ENCODE measurements at places on chromosomes 11 and 22.

DNA sequence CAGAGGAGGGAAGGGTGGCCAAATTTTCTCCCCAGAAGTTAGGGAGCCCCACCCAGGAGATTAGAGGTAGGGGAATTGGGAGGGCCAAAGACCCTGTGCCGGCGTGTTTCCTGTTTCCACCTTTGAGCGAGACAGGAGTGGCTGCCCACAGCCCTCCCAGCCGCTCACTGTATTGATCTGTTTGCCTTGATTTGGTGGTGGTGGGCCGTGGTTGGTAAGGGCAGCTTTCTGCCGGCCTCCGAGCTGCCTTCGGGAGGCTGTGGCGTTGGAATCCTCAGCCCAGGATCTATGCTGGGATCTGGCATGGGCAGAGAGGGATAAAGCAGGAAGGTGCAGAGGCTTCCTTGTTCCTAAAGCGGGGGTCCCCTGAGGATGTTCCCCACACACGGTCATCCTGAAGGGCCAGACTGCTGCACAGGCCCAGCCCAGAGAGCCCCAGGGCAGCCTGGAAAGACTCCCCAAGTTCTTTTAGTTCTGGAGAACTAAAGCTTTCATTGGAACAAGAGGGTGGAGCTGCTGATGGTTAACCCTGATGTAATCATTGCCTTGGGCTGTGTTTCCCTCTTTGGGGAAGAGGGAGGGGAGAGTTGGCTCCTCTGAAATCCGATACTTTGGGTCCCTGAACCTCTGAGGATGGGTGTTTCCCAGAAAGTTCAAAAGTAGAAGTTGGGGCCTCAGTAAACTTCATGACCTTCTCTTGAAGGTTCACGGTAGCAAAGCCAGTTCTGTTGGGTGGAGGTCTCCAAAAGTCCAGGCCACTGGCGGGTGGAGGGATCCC, 7.2 kb downstream of the FAM83F start:
- ATAC-seq: no peak

GRCh38 chr11:28739489-28740280, 631.5 kb downstream of the METTL15 start:
- ATAC-seq: no peak

GRCh38 chr11:119026970-119027369, 3.7 kb downstream of the SLC37A4 start:
- no peak for ATAC-seq

- no peak for ATAC-seq
These were observed 3.2 kb upstream of the CST6 start for GRCh38 chr11:66008468-66009101.

GRCh38 chr11:14637868-14638409, 5.7 kb upstream of the PDE3B start:
- ATAC-seq: no peak

- ATAC-seq: no peak
These were observed 141.0 kb downstream of the SLC17A6 start for GRCh38 chr11:22479208-22479607.

DNA sequence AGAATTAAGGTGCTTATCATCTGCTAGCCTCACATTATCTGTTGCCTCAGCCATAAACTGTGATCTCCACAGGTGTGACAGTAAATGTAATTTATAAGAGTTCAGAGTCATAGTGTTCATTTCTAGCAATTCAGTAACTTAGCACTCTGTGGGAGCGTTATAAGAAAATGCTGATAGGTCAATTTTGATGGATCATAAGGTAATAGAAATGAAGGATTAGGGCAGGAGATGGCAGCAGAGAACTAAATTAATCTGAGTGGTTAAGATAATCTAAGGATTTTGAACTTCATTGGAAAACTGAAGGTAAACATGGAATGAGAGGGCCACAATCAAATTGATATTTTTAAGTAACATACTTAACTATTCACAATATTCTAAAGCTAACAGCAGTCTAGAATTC, 26.5 kb upstream of the SLC22A9 start:
- no peak for ATAC-seq

DNA sequence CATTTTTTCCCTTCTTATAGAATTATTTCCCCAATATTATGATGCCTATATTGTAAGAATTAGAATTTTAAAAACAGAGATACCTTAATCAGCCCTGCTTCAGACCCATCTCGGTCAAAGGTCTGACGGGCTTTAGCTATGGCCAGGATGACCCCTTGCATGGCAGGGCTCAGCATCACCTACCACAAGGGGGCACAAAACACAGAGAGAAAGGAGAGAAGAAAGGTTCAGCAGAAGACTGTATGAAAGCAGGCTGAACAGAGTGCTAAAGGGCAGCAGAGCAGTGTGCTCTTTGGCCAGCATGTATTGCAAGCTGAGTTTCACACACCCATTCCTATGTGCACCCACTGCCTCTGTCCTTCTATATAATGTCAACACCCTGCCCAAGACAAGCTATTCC, 26.8 kb downstream of the CLDN25 start:
- no peak for ATAC-seq

GRCh38 chr11:93608364-93608763, 53.1 kb upstream of the CEP295 start:
- peak; percentile 36 for ATAC-seq

GRCh38 chr11:7548659-7549274, 35.0 kb downstream of the PPFIBP2 start:
- ATAC-seq: peak; percentile 79

GRCh38 chr22:27238935-27239510, 562.5 kb downstream of the MN1 start:
- no peak for ATAC-seq
